ENCODE measurements at places on chromosomes 5 and 9.

DNA sequence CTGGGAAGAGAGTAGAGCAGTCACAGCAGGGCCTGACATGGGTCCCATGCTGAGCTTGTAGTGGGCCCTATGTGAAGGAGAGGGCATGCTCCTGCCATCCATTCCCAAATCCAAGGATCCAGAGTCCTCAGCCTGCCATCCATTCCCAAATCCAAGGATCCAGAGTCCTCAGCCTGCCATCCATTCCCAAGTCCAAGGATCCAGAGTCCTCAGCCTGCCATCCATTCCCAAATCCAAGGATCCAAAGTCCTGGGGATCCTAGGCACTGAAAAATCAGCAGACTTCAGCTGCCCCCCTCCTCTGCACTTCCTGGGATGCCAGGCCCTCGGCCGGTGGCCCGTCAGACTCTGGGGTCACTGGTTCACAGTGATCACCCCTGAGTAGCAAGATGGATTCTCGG is 33.6 kb downstream of the THBS4 start:
- no peak for DNase-seq

DNA sequence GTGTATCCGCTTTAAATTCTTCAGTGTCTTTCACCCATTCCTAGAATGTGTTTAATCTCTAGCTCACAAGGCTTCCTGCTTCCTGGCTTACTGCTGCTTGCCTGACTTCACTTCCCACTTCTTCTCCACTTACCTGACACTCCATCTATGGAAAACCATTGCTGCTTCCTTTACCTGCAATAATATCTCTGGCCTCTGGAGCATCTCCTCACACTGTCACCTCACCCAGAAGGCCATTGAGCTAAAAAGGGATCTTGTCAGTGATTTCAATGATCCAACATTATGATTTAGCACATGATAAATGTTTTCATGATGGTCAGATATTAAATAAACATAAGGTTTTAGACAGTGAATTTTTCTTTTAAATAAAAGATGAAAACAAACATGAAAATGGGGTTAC is 281.1 kb downstream of the MRPS30 start:
- DNase-seq: no peak

- DNase-seq: no peak
Measured at GRCh38 chr5:156170351-156170961, 156.5 kb upstream of the SGCD start.

GRCh38 chr9:70352802-70353201 is 61.7 kb downstream of the KLF9 start:
- DNase-seq: no peak

DNA sequence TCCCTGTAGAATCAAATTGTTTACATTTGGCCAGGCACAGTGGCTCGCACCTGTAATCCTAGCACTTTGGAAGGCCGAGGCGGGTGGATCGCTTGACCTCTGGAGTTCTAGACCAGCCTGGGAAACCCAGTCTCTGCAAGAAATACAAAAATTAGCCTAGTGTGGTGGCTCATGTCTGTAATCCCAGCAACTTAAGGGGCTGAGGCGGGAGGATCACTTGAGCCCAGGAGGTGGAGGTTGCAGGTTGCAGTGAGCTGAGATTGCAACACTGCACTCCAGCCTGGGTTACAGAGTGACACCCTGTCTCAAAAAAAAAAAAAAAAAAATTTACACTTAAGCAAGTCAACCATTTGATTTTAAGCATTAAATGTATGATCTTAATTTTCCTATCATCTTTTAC is 17.5 kb upstream of the IQGAP2 start:
- DNase-seq: no peak

GRCh38 chr9:94586814-94587213 is 6.8 kb downstream of the FBP2 start:
- DNase-seq: no peak

- no peak for DNase-seq
Measured at GRCh38 chr5:159916841-159917761, 819 bp downstream of the ADRA1B start.

- no peak for DNase-seq
Measured at GRCh38 chr9:136324501-136325300, 2.6 kb upstream of the GPSM1 start.

GRCh38 chr9:135561391-135562234 is at the start of gene PAEP:
Gene PAEP (plus strand): TSS chr9:135561756.
- DNase-seq: no peak

DNA sequence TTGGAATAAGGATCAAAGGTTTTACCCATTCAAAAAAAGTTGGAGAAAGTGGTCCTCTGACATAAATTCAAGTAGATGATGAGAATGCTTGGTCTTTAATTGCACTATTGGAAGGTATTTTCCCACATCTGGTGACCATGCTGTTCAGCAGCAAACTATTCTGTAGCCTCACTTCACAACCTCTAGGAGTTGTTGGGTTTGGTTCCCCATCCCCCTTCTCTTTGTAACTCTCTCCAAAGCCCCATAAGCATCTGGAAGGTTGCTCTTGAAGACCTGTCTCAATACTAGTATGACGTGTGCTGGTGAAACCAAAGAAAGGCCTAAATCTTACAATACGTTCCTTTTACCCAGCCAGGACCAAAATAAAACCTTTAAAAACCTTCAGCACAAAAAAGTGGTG is 8.5 kb downstream of the RGMB start:
- DNase-seq: no peak

DNA sequence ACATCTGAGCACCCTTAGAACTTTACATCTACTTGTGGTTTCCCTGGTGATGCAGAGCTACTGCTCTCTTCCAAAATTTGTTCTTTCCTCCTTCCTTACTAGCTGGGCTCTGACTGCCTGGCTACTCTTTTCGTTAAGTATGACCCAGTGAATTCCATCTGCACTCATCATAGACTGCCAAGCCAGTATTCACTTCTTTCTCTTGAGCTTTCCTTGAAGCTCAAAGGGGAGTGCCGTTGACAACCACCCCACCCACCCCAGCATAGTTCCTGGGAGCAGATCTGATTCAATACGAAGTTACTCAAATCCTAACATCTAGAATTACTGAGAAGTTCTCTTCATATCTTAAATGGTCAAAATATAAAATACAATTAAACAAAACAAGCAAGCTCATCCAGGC is 190.5 kb downstream of the ADAMTS12 start:
- no peak for DNase-seq

DNA sequence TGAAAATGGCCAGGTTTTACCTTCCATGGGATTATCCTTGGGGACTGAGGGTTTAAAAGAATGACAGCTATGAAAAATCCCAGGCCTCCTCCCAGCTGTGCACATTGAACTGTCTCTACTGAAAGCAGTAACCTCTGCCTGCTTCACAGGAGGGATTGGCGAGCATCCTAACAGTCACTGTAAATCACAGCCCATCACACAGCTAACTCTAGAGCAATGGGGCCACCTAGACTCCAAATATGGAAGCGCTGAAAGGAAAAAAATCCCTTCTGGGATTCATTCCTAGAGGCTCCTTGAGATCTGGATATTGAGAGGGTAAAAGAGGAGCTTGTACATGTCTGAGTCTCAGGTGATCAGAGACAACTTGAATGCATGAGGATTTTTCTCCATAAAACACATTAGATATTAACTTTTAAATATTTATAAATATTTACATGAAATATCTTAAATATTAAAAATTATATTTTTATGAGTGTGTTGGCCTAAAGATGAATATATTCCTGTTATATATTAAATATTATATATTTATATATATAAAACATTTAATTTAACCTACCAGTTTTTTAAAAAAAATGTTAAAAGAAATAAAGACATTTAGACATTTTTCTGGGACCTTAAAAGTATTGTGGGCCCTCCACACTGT is 133.8 kb upstream of the SLC24A2 start:
- DNase-seq: no peak

- DNase-seq: no peak
Measured at GRCh38 chr5:135219868-135220267, 179.2 kb downstream of the MACROH2A1 start.

GRCh38 chr9:125538092-125538473 is 168.9 kb downstream of the MAPKAP1 start:
- DNase-seq: peak; percentile 12

- DNase-seq: no peak
Measured at GRCh38 chr5:143992496-143992895, 178.0 kb downstream of the YIPF5 start.

DNA sequence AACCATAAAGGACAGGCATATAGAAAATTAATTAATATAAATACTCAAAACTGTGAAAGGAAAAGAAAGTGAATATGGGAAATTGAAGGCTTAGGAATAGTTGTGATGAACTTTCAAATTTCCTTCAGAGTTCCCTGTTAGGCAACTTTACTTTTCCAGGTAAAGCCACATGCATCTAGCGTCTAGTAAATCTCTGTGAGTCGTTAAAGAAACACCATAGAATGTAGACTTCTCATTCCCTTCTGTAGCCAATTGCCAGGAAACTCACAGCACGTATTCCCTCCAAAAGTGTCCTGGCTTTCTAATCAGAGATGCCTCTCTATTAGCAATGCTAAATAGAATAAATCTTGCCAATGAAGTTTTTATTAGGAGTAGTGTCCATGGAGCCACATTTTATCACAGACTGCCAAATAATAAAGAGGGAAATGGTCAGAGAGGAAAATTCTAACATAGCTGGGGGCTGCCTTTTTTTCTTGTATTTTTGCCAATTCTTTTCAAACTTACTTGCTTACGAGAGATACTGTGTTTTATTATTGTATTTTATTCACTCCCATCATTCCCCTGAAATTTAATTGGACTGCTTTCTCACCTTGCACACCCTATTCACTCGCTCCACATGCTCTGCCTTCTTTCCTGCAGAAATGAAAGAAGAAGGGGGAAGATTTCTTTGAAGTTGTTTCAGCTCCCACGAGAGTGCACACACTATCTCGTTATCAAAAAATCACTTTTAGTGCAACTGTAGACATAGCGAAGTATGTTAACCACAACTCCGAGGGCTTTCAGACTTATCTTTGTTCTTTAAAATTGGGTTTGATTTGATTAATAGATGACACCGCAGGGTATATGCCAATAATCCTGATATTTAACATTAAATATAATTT is 439.0 kb downstream of the CSNK1G3 start:
- DNase-seq: no peak

DNA sequence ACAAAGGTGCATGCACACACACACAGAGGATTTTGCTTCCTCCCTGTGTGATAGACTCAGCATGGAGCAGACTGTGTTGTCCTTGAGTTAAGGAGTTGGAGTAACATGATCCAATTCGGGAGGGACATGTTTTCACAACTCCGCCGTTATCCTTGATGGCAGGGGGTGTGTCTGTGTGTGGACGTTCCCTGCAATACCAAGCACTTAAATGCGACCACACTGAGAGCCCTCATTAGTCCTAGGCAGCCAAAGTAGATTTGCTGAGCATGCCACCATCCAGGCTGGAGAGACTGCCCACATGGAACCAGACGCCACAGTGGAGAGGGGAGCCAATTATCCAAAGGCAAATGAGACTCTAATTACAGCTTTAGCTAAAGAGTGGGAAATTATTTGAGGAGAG is 140.1 kb downstream of the DOCK2 start:
- no peak for DNase-seq

GRCh38 chr5:173051746-173052145 is 4.4 kb upstream of the CREBRF start:
- no peak for DNase-seq

- no peak for DNase-seq
Measured at GRCh38 chr9:70177121-70177520, 81.7 kb upstream of the SMC5 start.
